Muscle of arm (tissue), 14 donors: ENCODE measurements at places on chromosomes 5 and 9. TPM values are rescaled to one million over a fixed set of nuclear protein-coding genes. Genes with fewer than 3 reads are reported as not detected.

- no peak for DNase-seq
Observed at GRCh38 chr5:80341016-80341775, 21.4 kb downstream of the SPZ1 start.

DNA sequence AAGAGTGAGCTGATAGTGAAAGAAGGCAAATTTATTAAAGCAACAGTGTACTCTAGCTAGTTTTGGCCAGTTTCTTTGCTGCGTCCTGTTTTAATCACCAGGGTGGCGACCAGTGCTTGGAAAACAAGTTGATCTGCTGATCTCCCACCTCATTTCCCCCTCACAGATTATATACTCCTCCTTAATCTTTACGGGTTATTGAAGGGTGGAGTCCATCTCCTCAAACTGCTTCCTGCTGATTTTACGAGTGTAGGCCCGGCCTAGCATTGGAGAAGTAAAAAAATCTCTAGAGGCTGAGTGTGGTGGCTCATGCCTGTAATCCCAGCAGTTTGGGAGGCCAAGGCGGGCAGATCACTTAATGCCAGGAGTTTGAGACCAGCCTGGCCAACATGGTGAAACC is 14.0 kb upstream of the CFAP95 start:
- DNase-seq: no peak

DNA sequence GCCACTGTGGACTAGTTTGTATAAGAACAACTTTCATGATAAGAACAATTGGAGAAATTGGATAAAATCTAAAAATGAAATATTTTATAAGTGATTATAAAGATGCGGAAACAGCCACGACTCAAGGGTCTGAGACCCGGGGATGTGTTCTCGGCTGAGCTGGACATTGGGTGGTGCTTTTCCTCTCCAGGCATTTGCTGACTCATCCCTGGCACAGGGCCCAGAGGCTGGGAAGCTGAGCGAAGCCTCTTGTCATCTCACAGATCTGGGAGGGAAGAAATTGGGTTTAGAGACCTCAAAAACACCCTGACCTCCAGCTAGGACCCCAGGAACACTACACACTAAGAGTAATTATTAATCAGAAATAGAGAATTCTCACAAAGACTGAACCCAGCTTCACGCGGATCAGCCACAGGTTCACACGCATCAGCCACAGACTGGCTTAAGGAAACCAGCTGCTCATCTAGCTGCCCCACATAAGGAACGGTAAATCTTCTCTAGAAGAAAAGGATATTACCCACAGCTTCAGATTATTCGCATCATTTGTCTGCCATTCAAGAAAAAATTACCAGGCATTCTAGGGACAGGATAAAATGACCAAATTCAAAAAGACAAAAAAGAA is 2.8 kb upstream of the OR2V1 start:
- no peak for DNase-seq

- no peak for DNase-seq
Observed at GRCh38 chr5:150159031-150159430, 3.4 kb upstream of the PDGFRB start.

The ECM2 gene
- polyA plus RNA-seq: 23.7 TPM

- DNase-seq: no peak
Observed at GRCh38 chr5:170704417-170705192, 78.9 kb upstream of the GABRP start.

The TMEFF1 gene
- not detected for polyA plus RNA-seq

The EFNA5 gene
- polyA plus RNA-seq: 6.3 TPM

- DNase-seq: no peak
Observed at GRCh38 chr5:167378894-167379723, 912.3 kb upstream of the WWC1 start.

- no peak for DNase-seq
Observed at GRCh38 chr9:137030006-137030405, 1.9 kb downstream of the FUT7 start.

GRCh38 chr5:123164054-123164453 is 75.0 kb downstream of the PRDM6 start:
- no peak for DNase-seq

- DNase-seq: no peak
Observed at GRCh38 chr9:78210841-78211301, 25.0 kb upstream of the CEP78 start.

The FBLL1 gene
- polyA plus RNA-seq: not detected

- no peak for DNase-seq
Observed at GRCh38 chr5:34817558-34818351, 21.2 kb upstream of the TTC23L start.

- DNase-seq: no peak
Observed at GRCh38 chr5:17172791-17173190, 44.6 kb upstream of the BASP1 start.

- DNase-seq: no peak
Observed at GRCh38 chr9:74771672-74772071, 116.0 kb downstream of the TRPM6 start.

- no peak for DNase-seq
Observed at GRCh38 chr5:180389252-180390101, 36.3 kb upstream of the GFPT2 start.

- DNase-seq: no peak
Observed at GRCh38 chr9:76987594-76988200, 31.8 kb upstream of the FOXB2 start.

DNA sequence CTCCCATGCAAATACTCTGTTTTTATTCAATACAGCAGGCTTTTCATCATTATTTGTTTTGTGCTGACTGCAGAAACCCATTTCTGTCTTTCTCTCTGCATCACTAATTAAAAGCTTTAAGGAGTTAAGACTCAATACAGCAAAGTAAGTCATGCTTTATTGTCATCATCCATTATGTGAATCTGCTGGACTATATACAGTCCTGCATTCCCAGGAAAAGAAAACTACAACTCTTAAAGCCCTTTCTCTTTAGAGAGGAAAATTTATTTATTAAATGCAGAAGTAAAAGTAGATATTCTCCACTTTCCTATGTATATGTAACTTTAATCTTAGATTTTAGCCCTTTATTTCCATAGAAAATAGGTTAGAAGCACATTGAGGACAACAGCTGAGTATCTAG is 706.6 kb upstream of the RGMB start:
- no peak for DNase-seq

The PDZD2 gene
- polyA plus RNA-seq: 8.9 TPM

The ANKRD18B gene
- polyA plus RNA-seq: 4.2 TPM

The LRRC26 gene
- not detected for polyA plus RNA-seq

The FRMD3 gene
- 41.9 TPM for polyA plus RNA-seq

- DNase-seq: no peak
Observed at GRCh38 chr9:137311171-137311985, 9.3 kb upstream of the NRARP start.

- no peak for DNase-seq
Observed at GRCh38 chr5:95864944-95865504, 42.5 kb upstream of the GLRX start.

DNA sequence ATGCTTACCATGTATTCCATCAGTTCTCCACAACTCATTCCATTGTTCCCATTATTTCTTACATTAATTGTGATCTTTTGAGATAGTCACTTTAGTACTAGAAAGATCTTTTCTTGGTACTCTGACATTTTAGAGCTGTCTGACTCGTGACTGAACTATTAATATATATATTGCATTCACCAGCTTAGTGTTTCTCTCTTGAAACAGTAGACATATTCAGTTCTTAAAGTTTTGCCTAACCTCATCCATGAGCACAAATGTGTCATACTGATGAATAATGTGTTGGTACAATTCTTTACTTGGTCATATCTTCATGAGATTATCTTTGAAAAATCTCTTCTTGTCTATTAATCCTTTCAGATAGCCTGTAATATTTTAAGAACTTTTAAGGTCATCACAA is 74.3 kb downstream of the NLN start:
- no peak for DNase-seq

The NR6A1 gene
- not detected for polyA plus RNA-seq

DNA sequence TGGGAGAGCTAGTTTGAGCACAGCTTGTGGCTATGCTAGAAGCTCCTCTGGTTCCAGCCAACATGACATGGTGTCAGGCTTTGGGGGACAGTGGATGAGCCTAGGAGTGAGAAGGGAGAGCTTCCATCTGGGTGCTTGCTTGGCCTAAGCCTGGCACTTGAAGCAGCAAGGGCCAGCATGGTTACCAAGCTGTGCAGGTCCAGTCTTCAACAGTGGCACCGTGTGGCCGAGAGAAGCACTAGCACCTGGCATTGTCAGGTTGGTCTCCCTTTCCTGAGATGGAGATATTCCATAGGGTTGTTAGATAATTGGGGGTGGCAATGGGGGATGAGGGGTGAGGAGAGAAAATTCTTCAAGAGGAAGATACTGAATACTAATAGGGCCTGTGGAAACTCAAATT is 261.9 kb downstream of the PBX3 start:
- DNase-seq: no peak

The TNFSF8 gene
- polyA plus RNA-seq: 0.88 TPM

DNA sequence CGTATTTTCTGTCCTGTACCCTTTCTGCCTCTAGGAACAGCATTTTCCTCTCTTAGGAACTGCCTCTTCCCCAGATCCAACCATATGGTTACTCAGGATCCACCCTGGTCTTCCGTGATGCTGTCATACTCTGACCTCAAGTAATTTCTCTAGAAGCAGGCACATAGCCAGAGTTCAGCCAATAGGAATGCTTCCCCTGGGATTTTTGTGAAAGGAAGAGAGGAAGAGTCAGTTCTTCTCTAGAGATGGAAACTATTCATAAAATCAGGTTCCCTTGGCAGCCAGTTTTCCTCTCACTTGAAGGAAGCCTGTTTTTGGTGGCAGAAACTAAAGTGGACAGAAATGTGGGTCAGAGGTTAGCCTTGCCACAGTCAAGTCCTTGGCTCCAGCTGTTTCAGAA is 400.1 kb upstream of the PCSK5 start:
- DNase-seq: no peak

DNA sequence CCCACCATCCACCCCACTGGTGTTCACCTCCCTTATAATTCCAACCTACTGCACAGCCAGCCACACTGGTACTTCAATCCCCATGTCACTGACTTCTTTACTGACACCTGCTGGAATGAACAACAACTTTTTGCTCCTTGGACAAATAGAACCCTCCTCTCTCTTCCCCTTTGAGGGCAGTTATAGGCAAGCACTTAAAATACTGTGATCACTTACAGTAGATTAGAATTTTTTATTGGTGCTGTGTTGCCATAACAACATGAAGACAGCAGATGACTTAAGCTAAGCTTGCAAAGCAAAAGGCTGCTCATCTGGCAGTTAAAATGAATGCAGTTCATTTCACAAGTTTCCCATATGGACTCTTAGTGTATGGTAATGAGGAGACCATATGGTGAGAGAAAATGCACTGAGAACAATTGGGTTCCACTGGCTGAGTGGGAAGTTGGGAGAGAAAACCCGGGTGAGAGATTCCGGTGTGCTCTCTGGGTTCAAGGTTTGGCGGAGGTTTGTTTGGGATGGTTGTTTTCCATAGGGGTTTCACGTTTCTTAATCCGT is 374.3 kb downstream of the EBF1 start:
- peak; percentile 80 for DNase-seq

The C5orf52 gene
- polyA plus RNA-seq: not detected

The SLC6A7 gene
- polyA plus RNA-seq: 0.31 TPM

The PFDN1 gene
- polyA plus RNA-seq: 78.1 TPM

- no peak for DNase-seq
Observed at GRCh38 chr5:175606409-175606808, 51.5 kb upstream of the HRH2 start.

The LHX3 gene
- not detected for polyA plus RNA-seq

GRCh38 chr5:68223904-68224303 is 8.3 kb downstream of the PIK3R1 start:
- no peak for DNase-seq

GRCh38 chr5:51622161-51622790 is 239.0 kb downstream of the ISL1 start:
- DNase-seq: no peak

GRCh38 chr5:87588316-87588715 is 175.6 kb upstream of the CCNH start:
- no peak for DNase-seq

The PTPRD gene
- polyA plus RNA-seq: 89.4 TPM

The CDX1 gene
- not detected for polyA plus RNA-seq

GRCh38 chr5:11851965-11852716 is 52.1 kb downstream of the CTNND2 start:
- no peak for DNase-seq

GRCh38 chr9:127828262-127829031 is 25.8 kb downstream of the FPGS start:
- DNase-seq: peak; percentile 77

- DNase-seq: no peak
Observed at GRCh38 chr9:12351293-12352044, 341.7 kb upstream of the TYRP1 start.

GRCh38 chr9:84502066-84502465 is 161.5 kb upstream of the SLC28A3 start:
- DNase-seq: peak; percentile 4

- no peak for DNase-seq
Observed at GRCh38 chr5:72505539-72506157, 1.6 kb downstream of the ZNF366 start.

GRCh38 chr5:26805076-26805475 is 233.3 kb downstream of the CDH9 start:
- no peak for DNase-seq

DNA sequence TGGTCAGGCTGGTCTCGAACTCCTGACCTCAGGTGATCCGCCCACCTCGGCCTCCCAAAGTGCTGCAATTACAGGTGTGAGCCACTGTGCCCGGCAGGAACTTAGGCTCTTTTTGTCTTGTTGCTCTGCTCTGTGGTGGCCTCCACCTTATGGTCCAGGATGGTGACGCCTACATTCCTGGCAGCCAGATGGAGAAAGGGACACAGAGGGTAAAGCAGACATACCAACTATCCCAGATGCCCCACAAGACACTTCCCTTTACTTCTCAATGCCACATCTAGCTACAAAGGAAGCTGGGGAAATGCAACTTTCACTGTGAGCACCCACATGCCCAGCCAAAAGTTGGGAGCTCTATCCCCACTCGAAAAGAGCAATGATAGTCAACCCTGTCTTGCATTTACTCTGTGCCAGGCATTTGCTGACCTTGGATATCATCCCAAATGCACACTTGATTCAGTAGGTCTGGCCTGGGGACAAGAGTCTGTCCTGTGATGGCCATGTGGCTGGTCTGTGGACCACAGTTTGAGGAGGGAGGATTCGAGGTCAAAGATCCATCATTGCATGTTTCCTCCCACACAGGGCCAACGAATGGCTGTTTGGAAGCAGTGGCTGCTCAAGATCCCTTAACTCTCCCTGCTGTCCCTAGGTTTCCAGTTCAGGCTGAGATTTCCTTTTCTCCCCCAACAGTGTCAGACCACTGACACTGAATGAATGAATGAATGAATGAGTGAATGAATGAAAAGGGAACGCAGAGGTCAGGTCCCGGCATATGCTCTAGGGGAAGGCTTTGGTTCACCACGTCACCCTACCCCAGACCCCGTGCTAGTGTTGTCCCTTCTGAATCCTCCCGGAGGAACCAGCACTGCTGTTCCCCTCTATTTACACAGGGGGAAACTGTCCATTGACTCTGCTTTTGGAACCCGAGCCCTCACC is 1.4 kb upstream of the ERGIC1 start:
- DNase-seq: no peak

- no peak for DNase-seq
Observed at GRCh38 chr5:472076-472655, 29.2 kb downstream of the EXOC3 start.

The MSX2 gene
- not detected for polyA plus RNA-seq
